AG09309 (cell line): ENCODE measurements at places on chromosomes 16 and 17.

- DNase-seq = no peak
These were observed 8.3 kb upstream of the SLC38A10 start for GRCh38 chr17:81303385-81303784.

DNA sequence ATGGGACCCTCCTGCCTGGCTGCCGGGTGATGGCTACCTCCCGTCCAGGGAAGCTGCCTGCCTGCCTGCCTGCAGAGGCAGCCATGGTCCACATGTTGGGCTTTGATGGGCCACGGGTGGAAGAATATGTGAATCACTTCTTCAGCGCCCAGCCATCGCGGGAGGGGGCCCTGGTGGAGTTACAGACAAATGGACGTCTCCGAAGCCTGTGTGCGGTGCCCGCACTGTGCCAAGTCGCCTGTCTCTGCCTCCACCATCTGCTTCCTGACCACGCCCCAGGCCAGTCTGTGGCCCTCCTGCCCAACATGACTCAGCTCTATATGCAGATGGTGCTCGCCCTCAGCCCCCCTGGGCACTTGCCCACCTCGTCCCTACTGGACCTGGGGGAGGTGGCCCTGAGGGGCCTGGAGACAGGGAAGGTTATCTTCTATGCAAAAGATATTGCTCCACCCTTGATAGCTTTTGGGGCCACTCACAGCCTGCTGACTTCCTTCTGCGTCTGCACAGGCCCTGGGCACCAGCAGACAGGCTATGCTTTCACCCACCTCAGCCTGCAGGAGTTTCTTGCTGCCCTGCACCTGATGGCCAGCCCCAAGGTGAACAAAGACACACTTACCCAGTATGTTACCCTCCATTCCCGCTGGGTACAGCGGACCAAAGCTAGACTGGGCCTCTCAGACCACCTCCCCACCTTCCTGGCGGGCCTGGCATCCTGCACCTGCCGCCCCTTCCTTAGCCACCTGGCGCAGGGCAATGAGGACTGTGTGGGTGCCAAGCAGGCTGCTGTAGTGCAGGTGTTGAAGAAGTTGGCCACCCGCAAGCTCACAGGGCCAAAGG is 36.8 kb downstream of the NLRC5 start:
- DNase-seq = no peak

DNA sequence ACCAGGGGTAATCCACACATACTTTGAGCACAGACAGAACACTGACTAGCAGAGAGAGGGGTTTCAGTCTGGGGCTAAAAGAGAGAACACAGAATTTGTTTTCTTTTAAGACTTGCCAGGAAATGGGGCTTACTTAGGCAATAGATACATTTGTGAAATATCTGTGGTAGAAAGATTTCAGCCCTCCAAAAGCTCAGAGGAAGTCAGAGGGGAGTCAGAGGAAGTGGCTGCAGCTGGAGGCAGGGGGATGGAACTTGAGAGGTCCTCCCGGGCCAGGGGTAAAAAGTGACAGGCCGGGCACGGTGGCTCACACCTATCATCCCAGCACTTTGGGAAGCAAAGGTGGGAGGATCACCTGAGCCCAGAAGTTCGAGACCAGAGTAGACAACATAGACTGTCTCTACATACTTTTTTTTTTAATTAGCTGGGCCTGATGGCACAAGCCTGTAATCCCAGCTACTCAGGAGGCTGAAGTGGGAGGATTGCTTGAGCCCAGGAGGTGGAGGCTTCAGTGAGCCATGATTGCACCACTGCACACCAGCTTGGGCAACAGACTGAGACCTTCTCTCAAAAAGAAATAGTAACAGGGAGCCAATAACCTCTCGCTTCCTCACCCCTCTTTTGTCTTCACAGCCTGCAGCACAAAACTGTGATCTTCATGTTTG is 49.9 kb downstream of the NLRC5 start:
- no peak for DNase-seq

DNA sequence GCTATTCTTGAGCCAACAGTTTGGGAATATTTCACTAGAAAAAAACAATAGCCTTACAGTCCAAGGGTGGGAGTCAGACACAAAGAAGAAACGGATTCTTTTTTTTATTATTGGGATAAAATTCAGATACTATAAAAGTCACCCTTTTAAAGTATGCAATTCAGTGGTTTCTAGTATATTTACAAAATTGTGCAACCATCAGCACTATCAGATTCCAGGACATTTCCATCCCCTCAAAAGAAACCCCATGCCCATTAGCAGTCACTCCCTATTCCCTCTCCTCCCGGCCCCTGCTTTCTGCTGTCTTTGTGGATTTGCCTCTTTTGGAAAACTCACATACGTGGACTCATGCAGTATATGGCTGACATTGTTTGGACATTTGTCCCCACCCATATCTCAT is 134.4 kb downstream of the C16orf95 start:
- DNase-seq = no peak

DNA sequence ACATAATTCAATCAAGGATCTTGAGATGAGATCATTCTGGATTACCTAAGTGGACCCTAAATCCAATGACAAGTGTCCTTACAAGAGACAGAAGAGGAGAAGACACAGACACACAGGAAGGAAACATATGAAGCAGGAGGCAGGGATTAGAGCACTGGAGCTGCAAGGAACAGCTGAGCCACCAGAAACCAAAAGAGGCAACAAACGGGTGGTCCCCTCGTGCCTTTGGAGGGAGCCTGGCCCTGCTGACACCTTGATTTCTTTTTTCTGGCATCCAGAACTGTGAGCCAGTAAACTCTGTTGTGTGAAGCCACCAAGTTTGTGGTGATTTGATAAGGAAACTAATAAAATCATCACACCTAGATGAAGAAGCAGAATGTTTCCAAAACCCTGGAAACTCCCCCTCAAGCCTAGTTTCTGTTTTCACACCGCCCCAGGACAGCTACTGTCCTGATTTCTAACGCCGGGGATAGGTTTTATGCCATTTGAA is 115.2 kb downstream of the PITPNC1 start:
- DNase-seq = no peak

DNA sequence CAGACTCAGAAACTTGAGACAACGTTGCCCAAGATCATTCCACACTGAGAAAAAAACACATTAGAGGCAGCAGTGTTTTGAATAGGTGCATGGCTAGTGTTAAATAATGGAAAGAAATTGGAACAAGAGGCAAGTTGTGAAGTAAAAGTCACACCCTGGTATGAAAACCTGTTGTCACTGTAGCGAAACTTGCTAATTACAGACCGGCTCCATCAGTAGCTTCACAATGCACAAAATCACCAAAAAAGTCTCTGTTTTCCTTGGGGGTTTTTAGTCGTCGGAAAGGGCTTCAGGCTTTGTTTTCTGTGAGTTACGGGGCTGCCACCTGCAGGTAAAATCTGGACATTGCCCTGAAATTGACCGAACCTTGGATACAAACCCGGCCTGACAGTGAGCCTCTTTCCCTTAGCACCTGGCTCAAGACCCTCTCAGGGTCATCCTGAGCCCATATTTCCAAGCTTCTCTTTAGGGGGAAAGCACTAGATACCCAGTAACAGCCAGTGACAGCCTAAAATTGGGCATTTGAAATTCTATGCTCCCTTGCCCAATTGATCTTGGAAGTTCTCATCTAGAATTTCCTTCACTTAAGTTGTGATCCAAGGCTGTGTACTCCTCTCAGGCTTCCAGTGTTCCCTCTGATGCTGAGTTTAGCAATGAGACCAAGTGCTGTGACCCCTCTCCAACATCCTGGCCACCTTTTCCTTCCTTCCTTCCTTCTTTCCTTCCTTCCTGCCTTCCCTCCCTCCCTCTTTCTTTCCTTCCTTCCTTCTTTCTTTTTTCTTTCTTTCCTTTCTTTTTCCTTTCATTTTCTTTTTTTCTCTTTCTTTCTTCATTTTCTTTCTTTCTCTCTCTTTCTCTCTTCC is 7.2 kb upstream of the GRB2 start:
- DNase-seq = no peak

- no peak for DNase-seq
These were observed 45.3 kb downstream of the WNT3 start for GRCh38 chr17:46773221-46773605.

DNA sequence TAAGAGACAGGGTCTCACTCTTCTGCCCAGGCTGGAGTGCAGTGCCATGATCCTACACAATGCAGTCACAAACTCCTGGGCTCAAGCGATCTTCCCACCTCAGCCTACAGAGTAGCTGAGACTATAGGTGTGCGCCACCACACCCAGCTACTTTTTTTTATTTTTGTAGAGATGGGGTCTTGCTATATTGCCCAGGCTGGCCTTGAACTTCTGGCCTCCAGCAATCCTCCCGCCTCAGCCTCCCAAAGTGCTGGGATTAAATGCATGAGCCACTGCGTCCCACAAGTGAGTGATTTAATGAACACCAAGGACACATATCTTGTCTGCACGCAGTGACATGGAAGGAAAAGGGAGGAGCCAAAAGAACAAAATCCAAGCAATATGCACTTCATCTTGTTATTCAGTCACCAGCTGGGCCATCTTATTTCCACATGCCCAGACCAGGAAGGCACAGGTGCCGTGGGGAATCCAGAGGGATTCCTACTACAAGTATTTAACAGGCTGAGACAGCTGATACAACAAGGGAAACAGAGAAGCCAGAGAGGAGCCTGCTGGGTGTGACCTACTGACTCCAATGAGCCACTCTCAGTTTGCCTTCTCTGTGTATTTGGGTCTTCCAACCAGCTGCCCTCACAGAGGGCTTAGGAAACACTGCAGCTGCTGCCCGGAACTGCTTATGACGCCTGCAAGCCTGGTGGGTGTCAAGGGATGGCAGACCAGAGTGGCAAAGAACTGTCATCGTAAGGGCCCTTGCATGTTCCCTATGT is 17.0 kb downstream of the LSM12 start:
- no peak for DNase-seq

DNA sequence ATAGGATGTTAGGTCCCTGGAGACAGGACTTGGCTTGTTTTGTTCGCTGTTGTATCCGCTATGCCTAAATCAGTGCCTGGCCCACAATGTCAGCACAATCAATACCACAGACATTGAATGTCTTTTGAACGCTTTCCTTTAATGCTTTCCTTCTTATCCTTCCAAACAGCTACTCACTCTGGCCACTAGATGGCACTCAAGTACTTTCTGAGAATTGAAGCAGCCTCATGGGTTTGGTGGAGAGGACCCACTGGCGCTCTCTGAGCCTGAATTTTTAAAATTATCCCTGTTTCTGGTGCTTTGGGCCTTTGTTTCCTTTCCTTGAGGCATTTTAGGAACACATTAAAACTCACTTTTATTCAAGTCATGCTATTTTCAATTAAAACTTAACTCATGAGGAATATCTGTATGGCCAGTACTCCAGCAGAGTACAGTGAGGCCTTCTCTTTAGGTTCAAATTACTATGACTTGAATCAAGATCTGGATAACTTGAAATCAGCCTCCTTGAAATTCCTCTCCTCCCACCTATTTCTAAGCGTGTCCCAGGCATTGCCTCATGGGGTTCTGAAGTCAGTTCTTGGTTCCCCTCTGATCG is 3.2 kb upstream of the NLRP1 start:
- peak; percentile 21 for DNase-seq

DNA sequence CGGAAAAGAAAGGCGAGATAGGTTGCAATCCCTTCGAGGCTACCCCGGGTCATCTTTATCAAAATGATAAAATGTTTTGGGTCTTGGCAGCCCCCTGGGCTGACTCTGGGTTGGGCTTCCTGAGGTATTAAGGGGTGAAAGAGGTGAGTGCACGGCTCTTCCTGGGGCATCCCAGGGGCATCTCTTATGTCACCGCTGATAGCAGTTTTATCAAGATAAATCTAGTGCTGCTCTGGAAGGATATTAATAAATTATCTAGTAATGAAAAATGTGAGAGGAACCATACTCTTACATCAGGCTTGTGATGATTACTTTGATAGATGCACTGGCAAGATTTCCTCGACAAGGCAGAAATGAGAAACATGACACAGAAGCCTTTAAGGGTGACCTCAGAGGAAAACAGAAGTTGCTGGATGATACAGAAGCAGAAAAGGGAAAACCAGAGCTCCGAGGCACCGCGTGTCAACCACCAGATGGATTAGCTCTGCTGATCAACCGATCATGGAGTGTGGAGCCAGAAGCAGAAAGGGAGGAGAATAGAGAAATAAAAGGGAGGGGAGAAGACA is 491.3 kb downstream of the TMEM114 start:
- no peak for DNase-seq

GRCh38 chr17:14545156-14545906 is 244.4 kb downstream of the HS3ST3B1 start:
- no peak for DNase-seq

- DNase-seq = no peak
These were observed 182.4 kb downstream of the TOX3 start for GRCh38 chr16:52364500-52364899.

DNA sequence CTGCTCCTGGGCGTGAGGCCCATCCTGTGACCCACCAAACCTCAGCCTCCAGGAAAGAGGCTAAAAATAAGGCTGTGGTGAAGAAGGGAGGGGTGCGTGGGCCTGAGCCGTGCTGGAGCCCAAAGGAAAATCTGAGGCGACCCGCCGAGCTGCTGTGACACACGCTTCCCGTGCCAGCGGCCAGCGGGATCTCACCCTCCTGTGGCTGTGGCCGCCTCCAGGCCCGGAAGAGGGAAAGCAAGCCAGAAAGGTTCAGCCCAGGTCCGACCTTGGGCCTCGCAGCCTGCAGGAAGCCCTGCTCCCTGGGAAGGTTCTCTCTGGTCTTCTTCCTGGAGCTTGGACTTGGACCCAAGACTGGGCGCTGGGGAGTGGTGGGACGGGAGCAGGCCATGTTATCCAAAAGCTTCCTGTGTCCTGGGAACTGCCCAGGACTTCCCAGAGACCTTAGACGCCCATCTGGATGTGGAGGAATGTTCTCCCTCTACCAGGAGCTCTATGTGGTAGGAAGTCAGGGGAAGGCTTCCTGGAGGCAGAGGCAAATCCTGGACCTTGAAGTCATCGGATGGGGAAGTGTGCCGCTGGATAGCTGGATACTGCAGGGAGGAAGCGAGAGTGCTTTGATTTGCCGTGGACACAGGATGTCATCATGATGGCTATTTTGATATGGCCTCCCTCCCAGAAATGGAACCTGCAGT is 11.4 kb downstream of the SPNS2 start:
- DNase-seq = no peak
